ENCODE measurements at places on chromosomes 16 and 17. TPM values are rescaled to one million over a fixed set of nuclear protein-coding genes. Genes with fewer than 3 reads are reported as not detected.

The KRT33B gene
- not detected for total RNA-seq

The LRRC37A gene
- total RNA-seq: 10.0 TPM

The CSH1 gene
- total RNA-seq: not detected

The CD300E gene
- total RNA-seq: 0.29 TPM

The SOST gene
- total RNA-seq: not detected

The MT1X gene
- total RNA-seq: 36.3 TPM

The IL17C gene
- total RNA-seq: 0.69 TPM

The CTRB2 gene
- not detected for total RNA-seq

The HS3ST3B1 gene
- 3.3 TPM for total RNA-seq

The NUDT21 gene
- 111 TPM for total RNA-seq

The LCAT gene
- total RNA-seq: 15.8 TPM

The CCDC154 gene
- 5.1 TPM for total RNA-seq

The OR1A1 gene
- not detected for total RNA-seq

The DPEP2 gene
- total RNA-seq: 13.8 TPM

The DNAH17 gene
- 0.29 TPM for total RNA-seq

The GUCY2D gene
- not detected for total RNA-seq

The MT1G gene
- total RNA-seq: not detected

The FOXN1 gene
- total RNA-seq: not detected

The FBXW10 gene
- 0.07 TPM for total RNA-seq
